Fibroblast of skin of back (primary cell): ENCODE measurements at places on chromosomes 3 and 15.

GRCh38 chr15:74988007-74988800, 7.2 kb upstream of the SCAMP5 start:
- peak; percentile 25 for DNase-seq

GRCh38 chr15:31324806-31325594, 1.6 kb upstream of the KLF13 start:
- no peak for DNase-seq

GRCh38 chr15:80416702-80417101, 12.5 kb downstream of the ARNT2 start:
- DNase-seq: no peak

DNA sequence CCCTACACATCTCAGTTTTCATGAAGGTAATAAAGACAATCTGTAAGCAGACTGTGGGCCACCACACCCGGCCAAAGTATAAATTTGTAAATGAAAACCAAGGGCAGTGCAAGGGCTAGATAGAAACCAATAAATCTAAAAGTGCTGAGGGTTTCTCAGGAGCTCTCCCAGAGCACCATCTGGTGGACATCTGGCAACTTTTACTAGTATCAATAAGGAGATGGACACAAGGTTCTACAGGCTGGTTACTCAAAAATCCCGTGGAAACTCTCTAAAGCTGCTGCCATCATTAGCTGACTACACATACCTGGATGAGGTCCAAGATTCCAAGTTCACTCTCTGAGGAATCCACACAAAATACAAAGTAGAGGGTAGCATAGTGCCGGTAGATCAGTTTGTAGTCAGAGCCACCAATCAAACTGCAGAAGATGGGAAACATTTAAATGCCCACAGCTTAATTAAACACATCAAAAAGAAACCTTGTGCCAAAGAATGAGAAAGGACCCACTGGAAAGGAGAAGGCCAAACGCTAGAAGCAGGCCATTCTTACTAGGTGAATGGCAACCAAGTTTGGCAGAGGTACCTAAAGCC, 5.5 kb downstream of the AP3S2 start:
- DNase-seq: peak; percentile 59

- DNase-seq: no peak
Observed at GRCh38 chr15:99574048-99574447, 8.3 kb downstream of the MEF2A start.

- DNase-seq: no peak
Observed at GRCh38 chr3:19541284-19541683, 392.7 kb downstream of the EFHB start.

DNA sequence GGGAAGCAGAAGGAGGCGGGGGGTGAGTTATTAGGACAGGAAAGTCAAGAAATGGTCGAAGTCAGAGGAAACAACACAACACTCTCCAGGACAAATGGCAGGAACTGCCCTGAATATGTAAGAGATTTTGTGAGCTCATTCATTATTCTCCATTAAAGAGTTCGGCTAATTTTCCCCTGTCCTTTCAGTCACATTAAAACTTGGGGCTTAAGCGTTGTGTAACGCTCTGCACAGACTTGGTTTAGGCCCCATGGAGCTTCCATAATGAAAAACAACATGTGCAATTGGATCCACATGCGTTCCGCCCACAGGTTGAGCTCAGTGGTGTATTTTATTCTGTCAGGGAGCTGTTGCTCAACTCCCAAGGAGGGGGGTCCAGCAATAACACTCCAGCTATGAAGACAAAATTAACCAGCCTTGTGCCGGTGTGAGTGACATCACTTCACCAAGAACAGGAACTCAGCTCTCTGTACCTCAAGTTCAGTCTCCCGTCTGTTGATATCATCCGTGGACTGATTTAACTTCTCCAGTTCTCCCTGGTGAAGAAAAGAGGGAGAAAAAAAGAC, 2.3 kb downstream of the SH3BP5 start:
- peak; percentile 65 for DNase-seq

GRCh38 chr3:47571391-47572175, 7.1 kb downstream of the CSPG5 start:
- DNase-seq: no peak

- DNase-seq: no peak
Observed at GRCh38 chr3:28612232-28612631, 263.6 kb upstream of the AZI2 start.

- DNase-seq: no peak
Observed at GRCh38 chr3:43338295-43338694, 52.0 kb downstream of the SNRK start.

- no peak for DNase-seq
Observed at GRCh38 chr3:32371461-32372212, 20.0 kb upstream of the CMTM7 start.

DNA sequence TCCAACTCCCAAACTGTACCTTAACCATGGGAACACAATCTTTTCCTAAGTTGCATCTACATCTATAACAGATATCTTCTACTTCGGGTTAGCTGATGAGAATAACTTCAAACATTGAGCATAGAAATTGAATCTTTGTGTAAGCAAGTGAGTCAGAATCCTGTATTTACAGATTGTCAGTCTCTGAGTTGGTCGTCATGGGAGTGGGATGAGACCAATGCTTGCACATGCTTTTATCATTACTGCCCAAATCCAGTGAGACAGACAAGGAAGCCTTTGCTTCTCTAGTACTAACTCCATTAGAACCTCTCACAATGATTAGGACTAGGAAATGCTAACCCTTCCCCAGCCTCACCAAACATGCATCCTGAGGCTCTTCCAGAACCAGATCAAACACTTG, 587.1 kb upstream of the ZNF717 start:
- DNase-seq: peak; percentile 40

GRCh38 chr3:52428151-52429005, 16.5 kb downstream of the SEMA3G start:
- peak; percentile 69 for DNase-seq

DNA sequence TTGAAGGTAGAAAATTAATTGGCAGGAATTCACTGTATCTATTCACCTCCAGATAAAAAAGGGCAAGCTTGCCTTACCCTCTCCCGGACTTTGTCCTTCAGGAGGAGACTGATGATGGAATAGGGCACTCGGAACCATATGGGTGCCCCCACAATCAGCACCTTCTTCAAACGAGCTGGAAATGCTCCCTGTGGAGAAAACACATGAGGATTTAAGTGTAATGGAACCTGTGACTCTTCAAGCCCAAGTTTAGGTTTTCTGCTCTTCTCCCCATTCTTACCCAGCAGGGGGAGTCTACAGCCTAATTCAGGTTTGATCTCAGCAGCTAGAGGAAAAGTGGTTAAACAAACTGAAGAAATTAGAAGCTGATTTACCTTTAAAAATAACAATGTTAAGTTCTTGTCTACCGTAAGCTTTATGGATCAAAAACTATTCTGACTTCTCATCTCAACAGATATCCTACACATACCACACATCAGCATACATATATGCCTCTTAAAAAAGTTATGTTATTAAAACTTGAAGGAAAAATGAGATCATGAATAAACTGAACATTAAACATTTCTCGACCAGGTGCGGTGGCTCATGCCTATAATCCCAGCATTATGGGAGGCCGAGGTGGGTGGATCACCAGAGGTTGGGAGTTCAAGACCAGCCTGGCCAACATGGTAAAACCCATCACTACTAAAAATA, 57.5 kb upstream of the SIN3A start:
- peak; percentile 40 for DNase-seq

DNA sequence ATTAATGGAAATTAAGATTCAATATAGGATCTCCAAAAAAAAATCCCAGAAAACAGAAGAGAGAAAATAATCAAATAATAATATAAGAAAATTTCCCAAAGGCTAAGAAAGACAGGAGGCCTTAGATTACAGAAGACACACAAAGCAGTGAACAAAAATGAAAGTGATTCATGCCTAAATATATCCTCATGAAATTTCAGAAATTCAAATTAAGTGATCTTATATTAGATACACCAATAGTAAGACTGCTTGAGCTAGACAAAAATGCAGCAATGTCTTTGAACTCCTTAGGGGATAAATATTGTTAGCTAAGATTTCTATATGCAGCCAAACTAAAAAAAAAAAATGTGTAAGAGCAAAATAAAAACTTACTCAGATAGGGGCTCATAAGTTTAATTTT, 44.6 kb upstream of the ARPP21 start:
- no peak for DNase-seq

DNA sequence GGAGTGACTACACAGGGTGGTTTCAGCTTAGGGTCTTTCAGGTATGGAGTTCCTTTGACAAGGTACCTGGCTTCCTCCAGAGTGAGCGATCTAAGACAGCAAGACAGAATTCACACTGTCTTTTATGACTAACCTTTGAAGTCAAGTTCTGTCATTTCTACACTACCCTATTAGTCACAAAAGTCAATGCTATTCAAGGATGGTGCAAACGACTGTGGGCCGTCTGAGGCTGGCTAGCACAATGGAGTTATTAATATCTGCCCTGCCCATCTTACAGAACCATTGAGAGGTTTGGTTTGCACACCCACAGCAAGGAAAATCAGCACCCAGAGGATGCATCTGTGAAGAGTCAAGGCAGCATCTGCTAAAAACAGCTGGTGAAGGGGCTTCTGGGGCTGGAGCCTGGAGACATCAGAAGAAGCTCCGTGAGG, 62.9 kb upstream of the XCR1 start:
- no peak for DNase-seq
